ENCODE measurements at places on chromosomes 5 and 9. TPM values are rescaled to one million over a fixed set of nuclear protein-coding genes. Genes with fewer than 3 reads are reported as not detected.

NUTM2F gene
- not detected for total RNA-seq

LCN1 gene
- total RNA-seq: not detected

PSD2 gene
- total RNA-seq: 0.08 TPM

SERF1B gene
- total RNA-seq: 9.8 TPM

SPATA31D4 gene
- not detected for total RNA-seq

BASP1 gene
- 0.94 TPM for total RNA-seq

PCDHA1 gene
- not detected for total RNA-seq

SLC6A7 gene
- total RNA-seq: not detected

CD72 gene
- total RNA-seq: 15.3 TPM

CARD9 gene
- total RNA-seq: 0.45 TPM

RALGPS1 gene
- total RNA-seq: 5.1 TPM

EGFLAM gene
- total RNA-seq: not detected

C5orf34 gene
- total RNA-seq: 9.3 TPM

MYOT gene
- total RNA-seq: not detected

Measured in activated naive CD8-positive, alpha-beta T cell treated with anti-CD3 and anti-CD28 coated beads, Interleukin-2, amount 10 ng/mL, durations not matched to agents 7 days and 5 days (primary cell).